ENCODE measurements at places on chromosomes 1 and 21.
A peak's percentile ranks its signal among the peaks of the same experiment; 100 is the strongest.

- DNase-seq = no peak
Measured at GRCh38 chr1:119703666-119704450, 7.9 kb upstream of the PHGDH start.

GRCh38 chr21:34536820-34537219, 24.8 kb upstream of the KCNE1 start:
- no peak for DNase-seq

GRCh38 chr1:16367968-16368890, 1.2 kb downstream of the SZRD1 start:
- DNase-seq = no peak

DNA sequence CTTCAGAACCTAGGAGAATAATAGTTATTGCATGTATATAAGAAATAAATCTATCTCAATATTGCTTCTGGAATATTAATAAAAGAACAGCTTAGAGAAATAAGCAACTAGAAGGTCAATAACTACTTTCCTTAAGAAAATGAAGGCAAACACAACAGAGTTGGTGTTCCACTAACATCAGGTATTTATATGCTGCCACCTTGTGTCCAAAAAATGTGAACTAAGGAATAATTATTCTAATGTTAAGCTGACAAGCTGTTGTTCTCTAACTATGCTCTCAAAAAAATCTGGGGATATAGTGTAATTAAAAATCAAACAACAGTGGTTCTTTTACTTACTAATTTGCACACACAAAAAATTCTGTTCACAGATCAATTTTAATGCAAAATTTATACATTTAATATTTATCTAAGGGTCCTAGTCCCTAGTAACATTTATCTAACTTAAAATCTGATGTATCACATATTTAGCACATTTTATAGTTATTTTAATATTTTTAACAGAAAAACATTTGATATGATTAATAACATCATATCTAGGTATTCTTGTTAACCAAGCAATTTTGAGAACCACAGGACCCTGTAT, 39.6 kb downstream of the UCHL5 start:
- DNase-seq = peak; percentile 59

GRCh38 chr1:117754061-117754969, 148.5 kb downstream of the TENT5C start:
- peak; percentile 47 for DNase-seq

DNA sequence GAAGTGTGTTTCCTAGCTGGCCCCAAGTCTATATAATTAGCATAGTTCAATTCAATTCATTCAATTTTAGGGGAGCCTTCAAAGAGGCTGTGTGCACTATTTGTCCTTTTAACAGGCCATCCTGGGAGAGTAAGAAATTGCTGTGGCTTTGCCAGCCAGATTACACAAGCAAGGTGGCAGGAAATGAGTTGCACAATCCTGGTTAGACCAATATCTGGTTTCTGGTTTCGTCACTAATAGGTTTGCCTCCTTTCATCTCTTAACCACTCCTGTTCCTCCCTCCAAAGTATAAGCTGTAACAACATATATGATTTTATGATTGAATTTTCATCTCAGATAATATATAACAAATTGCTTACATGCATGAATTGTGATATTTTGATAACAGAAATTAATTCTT, 84.1 kb upstream of the NEGR1 start:
- peak; percentile 2 for DNase-seq

GRCh38 chr1:170538687-170539086, 6.7 kb downstream of the GORAB start:
- DNase-seq = no peak

GRCh38 chr1:236800002-236800620, 5.0 kb downstream of the MTR start:
- no peak for DNase-seq

DNA sequence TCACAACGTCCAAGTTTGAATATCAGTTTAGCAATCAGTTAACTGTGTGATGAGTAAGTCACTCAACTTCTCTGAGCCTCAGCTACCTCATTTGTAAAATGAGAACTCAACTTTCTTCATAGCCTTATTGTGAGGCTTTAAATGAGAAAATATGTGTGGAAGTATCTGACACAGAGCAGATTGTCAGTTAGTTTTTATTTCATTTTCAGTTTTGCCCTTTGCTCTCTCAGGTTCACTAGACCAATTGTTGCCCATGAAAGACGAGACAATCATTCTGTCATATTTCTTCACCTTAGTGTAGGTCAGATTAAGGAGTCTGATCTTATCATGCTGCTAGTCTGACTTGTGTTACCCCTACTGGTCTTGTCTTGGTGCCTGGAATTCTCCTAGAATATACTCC, 232.8 kb upstream of the PTBP2 start:
- DNase-seq = no peak

- DNase-seq = no peak
Measured at GRCh38 chr21:34934350-34934749, 114.8 kb downstream of the RUNX1 start.

GRCh38 chr1:29478151-29478791, 241.9 kb downstream of the PTPRU start:
- no peak for DNase-seq

- no peak for DNase-seq
Measured at GRCh38 chr1:7534061-7534825, 236.9 kb upstream of the VAMP3 start.

DNA sequence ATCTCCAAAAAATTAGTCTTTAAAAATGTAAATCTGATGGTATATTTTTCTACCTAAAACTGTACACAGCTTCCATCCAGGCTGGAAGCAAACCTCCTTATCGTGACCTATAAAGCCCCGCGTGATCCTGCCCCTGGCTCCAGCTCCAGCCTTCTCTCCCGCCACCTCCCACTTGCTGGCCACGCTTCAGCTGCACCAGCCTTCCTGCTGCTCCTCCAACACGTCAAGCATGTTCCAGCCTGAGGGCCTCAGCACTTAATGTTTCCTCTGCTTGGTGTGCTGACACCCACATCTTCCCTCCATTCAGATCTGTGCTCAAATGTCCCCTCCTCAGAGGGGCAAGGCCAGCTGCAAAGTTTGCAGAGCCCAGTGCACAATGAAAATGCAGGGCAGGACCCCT, 123.5 kb upstream of the MAGI3 start:
- no peak for DNase-seq

- peak; percentile 37 for DNase-seq
Measured at GRCh38 chr1:230231774-230232145, 164.7 kb downstream of the GALNT2 start.

Measured in fibroblast of the conjunctiva (primary cell).